Right renal pelvis (tissue), 4 donors: ENCODE measurements at places on chromosomes 12 and 14.

DNA sequence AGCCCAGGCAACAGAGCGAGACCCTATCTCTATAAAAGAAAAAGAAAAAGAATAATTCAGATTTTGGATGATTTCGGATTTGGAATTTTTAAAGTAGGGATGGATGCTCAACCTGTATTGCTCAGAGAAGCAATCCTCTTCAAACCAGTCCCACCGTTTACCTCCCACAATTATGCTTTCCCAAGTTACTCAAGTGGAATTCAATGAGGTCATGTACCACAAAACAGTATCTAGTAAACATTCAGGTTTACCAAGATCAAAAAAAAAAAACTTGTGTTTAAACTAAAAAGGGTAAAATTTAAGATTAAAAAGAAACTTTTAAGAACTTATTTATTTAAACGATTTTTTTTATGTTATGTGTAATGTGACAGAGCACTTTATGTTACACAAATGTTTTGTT is 2.5 kb downstream of the KDM5A start:
- DNase-seq, result no peak

DNA sequence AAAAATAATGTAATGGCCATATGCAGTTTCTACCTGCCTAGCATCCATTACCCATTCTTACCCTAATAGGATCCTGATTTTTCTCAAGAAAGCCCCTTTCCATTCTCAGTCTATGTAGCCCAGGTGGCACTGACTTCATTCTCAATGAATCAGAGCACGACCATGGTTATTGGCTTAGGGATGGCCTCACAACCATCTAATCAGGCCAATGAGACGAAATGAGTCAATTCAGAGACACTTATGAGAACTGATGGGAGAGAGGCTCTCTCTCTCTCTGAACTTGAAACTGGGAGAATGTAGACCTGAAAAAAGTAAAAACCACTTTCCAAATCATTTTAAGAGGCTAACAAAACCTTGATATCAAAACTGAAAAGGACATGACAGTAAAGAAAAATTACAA is 45.3 kb upstream of the OXA1L start:
- no peak for DNase-seq

DNA sequence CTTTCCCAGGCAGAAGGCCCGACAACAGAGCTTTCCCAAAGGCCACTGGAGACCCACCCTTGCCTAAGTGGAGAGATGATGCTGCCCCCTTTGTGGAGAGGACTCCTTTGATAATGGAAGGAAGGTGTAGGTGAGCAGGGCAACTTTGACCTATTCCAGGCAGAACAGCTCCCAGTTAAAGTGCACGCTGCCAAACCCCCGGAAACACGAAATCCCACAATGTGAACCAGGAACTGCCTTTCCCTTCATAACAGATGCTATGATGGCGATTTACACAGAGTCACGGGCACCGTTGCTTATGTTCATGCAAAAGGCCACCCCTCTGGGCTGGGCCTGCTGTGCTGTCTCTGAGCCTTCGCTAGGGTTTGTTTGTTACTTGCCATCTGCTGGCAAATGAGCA is 34.6 kb downstream of the PRIMA1 start:
- no peak for DNase-seq

- DNase-seq, result no peak
Measured at GRCh38 chr12:98229540-98229924, 285.9 kb upstream of the TMPO start.

DNA sequence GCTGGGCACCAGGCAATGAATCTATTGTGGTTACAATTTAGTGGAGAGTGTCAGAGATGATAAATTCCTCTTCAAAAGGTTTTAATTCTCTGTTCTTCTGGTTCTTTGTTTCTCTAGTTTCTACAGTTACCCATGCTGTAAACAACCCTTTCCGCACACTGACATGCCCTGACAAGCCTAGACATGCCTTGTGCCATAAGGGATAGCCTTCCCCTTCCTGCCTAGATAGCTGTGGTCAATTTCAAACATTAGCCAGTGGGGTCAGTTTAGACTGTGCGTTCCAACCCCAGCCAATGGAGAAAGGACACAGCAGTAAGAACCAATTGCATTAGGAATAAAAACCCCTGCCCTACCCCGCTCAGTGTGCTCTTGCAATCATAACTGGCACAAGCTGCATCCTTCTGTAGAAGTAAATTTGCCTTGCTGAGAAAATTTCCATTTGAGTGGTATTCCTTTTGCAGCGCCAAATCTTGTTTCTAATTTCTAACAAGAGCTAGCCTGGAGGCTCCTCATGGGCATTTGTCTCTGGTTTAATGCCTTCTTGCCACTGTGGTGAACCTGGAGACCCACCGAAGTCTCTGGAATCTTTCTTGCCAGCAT is 6.4 kb downstream of the EDDM3A start:
- DNase-seq, result no peak

- DNase-seq, result no peak
Measured at GRCh38 chr14:75273272-75274049, 5.2 kb upstream of the FOS start.

GRCh38 chr14:68688872-68689371 is 103.9 kb downstream of the ZFP36L1 start:
- peak; percentile 67 for DNase-seq

GRCh38 chr12:5514016-5514415 is 82.1 kb downstream of the NTF3 start:
- DNase-seq, result no peak

GRCh38 chr14:65790172-65790815 is 377.8 kb downstream of the FUT8 start:
- no peak for DNase-seq

- DNase-seq, result peak; percentile 59
Measured at GRCh38 chr12:103877934-103878510, 37.0 kb upstream of the NT5DC3 start.

DNA sequence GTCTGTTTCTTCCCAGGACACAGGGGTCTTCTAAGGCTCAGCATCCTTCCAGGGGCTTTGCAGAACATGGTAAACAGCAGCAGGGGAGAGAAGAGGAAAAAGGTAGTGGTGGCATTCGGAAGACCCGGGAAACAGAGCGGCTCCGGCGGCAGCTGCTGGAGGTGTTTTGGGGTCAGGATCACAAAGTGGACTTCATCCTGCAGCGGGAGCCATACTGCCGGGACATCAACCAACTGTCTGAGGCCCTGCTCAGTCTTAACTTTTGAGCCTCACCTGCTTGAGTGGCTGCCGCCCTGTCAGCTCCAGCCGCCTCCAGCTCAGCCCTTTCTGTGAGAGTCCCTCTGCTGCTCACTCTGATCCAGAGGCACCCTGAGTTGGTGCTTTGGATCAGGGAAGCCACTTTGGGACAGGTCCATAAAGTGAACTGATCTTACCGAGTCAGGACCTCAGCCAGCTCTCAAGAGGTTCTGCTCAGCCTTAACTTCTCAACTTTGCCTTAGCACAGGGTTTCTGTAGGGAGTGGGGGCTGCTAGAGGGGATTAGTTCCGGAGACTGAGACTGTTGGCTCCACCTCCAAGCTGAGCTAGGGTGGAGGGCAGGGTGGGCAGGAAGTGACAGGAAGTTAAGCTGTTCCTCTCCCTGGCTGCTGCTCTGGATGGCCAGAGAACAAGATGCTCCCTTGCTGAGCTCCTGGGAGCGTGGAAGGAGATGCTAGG is 5.4 kb downstream of the SDR39U1 start:
- DNase-seq, result no peak
